ENCODE measurements at places on chromosomes 2 and 18.

DNA sequence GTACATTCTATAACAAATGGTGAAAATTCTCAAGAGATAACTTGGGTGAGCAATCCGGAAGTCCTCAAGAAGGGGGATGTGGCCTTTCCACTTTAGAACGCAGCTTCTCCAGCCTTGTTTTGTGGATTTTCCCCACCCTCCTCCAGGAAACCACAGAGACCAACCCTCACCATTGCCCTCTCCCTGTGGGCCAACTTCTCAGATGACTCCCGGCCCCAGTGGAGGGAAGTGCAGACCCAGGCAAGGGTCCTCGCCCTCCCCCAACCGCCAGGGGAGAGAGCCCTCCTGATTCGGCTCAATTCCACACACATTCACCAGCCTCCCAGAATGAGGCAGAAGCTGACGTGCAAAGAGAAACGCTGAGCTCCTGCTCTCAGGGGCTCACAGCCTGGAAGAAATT, 277.2 kb downstream of the EIPR1 start:
- DNase-seq = no peak

- DNase-seq = no peak
Observed at GRCh38 chr2:43269706-43270105, 43.3 kb upstream of the ZFP36L2 start.

- no peak for DNase-seq
Observed at GRCh38 chr18:74819433-74820059, 221.9 kb downstream of the ZNF407 start.

- DNase-seq = no peak
Observed at GRCh38 chr2:189511210-189511959, 69.2 kb downstream of the SLC40A1 start.

DNA sequence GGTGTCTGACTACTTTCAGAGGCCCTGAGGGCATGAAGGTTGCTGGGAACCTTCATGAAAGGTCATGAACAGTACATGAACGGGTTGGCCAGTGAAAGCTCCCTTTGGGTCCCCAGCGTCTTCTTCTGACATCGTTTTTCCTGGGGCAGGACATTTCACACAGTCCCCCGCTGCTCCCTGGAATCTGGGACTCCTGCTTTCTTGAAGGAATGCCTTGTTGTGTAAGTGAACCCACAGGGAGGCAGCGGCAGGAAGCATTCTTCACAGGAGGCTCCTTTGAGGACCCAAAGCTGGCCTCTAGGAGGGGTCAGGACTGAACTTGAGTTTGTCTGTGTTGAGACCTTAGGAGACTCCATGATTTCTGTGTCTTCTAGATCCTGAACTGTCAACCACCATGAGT, 144.3 kb downstream of the KCNE4 start:
- DNase-seq = no peak

- no peak for DNase-seq
Observed at GRCh38 chr18:3624546-3624934, 174.6 kb downstream of the TGIF1 start.

DNA sequence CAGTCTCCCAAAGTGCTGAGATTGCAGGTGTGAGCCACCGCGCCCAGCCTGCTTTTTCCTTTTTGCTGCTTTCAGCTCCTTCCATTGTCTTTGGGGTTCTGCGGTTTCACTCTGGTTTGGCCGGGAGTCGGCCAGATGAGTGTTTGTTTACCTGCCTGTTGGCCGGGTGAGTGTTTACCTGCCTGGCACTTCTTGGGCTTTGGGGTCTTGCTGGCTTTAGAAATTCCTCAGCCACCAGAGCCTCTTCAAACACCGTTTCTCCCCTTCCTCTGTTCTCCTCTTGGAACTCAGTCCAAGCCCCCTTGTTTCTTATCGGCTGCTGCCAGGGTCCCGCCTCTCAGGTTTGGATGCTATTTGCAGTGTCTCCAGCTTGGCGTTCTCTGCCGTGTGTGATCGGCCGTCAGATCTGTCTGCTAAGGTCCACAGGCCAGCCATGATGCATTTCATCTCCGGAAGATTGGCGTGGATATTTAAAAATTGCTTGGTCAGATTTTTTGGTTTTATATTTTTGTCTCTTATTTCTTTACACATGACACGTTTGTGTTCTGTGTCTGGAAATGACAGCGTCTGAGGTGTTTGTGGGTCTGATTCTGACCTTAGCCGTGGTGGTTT, 14.2 kb upstream of the GAL3ST2 start:
- no peak for DNase-seq
